Stimulated activated CD4-positive, alpha-beta T cell treated with anti-CD3 and anti-CD28 coated beads, Interleukin-15, amount 100 ng/mL, for 1 hour (primary cell): ENCODE measurements at places on chromosomes 6 and 20.

- DNase-seq: no peak
These were observed 224.7 kb downstream of the PLCB1 start for GRCh38 chr20:8356806-8357205.

DNA sequence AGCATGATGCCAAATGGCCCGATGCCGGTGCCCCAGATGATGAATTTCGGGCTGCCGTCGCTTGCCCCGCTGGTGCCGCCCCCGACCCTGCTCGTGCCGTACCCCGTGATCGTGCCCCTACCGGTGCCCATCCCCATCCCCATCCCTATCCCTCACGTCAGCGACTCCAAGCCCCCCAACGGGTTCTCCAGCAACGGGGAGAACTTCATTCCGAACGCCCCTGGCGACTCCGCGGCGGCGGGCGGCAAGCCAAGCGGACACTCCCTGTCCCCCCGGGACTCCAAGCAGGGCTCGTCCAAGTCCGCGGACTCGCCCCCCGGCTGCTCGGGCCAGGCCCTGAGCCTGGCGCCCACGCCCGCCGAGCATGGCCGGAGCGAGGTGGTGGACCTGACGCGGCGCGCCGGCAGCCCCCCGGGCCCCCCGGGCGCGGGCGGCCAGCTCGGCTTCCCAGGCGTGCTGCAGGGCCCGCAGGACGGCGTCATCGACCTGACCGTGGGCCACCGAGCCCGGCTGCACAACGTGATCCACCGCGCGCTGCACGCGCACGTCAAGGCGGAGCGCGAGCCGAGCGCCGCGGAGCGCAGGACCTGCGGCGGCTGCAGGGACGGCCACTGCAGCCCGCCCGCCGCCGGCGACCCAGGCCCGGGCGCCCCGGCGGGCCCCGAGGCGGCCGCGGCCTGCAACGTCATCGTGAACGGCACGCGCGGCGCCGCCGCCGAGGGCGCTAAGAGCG lies 144.6 kb downstream of the SOBP start:
- no peak for DNase-seq

GRCh38 chr6:86963352-86963751 lies 26.0 kb downstream of the HTR1E start:
- no peak for DNase-seq

DNA sequence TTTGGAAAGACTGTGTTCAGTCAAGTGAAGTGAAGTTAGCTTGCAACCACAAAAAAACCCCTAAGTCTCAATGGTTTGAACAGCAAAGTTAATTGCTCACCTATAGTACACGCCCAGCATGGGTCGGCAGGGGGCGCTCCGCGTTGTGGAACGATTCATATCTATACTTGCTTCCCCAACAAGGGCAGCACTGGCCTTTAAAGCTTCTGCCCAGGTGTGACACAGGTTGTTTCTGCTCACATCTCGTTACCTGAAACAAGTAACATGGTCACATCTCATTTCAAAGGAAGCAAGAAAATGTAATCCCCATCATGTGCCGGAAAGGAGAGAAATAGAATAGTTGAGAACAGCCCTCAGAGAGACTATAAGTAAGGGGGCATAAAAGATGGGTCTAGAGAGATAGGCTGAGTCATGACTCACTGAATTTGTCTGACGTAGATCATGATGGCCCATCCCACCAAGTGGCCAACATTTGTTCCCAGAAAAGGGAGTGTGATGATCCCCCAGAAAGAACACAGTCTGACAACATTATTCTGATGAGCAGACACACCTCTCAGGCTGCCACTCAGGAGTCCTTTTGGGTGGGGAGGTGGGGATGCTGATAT lies 29.0 kb downstream of the HNF4A start:
- DNase-seq: peak; percentile 60

DNA sequence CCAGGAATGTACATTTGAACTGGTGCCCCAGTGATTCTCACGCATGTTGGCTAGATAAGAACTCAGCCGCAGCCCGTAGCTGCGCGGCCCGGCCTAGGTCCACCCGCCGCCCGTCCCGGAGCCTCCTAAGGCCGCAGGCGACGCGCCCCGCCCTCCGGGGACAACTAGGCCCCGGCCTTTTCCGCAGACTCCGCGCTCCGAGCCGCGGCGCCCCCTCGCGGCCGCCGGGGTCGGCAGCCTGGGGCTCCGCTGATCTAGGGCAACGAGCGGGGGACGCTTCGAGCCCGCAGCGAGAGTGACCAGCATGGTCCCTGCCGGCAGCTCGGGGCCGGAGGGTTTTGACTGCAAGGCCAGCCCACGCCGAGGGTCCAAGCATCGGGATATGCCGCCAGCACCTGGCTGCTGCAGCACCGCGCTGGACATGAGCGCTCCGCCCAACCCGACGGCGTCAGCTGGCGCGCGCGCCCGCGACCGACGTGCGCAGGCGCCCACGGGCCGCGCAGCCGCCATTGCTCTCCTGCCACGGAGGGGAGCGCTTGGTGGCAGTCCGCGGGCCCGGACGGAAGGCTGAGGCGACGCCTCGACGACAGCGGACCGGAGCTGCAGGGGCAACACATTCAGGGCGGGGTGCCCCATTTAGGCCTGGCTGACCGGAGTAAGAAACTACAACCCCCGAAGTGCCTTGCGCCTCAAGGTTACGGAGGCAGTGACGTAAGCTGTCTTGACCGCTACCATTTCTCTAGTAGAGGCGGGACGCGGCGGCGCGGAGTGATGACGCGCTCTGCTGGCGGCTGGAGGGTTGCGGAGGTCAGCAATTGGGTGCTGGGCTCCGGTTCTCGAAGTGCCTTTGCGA lies at the start of gene AP5S1:
AP5S1 (plus strand) TSS at position 500 of the 853 bp plus-strand sequence. CDS start 1,571 bp downstream, outside the sequence.
- DNase-seq: peak; percentile 80

- no peak for DNase-seq
These were observed 53.9 kb downstream of the GTF2H5 start for GRCh38 chr6:158222066-158222465.

DNA sequence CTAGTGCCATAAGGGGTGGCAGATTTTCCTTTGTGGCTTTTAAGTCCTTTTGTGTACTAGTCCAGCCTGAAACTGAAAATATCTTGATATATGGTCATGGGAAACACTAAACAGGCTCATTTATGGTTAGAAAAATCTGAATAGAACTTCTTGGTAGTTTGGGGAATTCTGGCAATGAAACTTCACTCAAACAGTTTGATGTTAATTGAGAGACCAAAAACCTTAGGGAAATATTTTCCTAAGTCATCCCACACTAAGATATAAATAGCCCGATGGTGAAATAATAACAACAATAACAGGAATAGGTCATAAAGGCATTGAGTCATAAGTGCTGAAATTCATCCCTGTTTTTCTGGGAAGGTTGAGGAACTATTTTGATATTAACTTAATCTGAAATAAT lies 146.2 kb upstream of the SMLR1 start:
- DNase-seq: no peak

DNA sequence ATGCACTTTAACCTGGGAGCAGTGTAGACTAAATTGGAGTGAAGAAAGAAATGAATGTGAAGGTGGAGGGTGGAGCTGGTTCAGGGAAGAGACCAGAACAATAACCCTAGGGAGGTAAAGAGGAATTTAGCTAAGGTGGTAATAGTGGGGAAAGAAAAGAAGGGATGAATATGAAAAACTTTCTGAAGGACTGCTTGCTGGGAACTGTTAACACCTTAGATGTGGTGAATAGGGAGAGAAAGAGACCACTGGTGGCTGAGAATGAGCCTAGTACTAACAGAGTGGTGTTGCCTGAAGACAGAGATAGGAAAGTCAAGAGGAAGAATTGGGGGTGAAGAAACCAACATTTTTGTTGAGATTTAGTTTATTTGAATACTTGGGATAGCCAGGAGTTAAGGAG lies 78.4 kb upstream of the HS3ST5 start:
- DNase-seq: no peak

DNA sequence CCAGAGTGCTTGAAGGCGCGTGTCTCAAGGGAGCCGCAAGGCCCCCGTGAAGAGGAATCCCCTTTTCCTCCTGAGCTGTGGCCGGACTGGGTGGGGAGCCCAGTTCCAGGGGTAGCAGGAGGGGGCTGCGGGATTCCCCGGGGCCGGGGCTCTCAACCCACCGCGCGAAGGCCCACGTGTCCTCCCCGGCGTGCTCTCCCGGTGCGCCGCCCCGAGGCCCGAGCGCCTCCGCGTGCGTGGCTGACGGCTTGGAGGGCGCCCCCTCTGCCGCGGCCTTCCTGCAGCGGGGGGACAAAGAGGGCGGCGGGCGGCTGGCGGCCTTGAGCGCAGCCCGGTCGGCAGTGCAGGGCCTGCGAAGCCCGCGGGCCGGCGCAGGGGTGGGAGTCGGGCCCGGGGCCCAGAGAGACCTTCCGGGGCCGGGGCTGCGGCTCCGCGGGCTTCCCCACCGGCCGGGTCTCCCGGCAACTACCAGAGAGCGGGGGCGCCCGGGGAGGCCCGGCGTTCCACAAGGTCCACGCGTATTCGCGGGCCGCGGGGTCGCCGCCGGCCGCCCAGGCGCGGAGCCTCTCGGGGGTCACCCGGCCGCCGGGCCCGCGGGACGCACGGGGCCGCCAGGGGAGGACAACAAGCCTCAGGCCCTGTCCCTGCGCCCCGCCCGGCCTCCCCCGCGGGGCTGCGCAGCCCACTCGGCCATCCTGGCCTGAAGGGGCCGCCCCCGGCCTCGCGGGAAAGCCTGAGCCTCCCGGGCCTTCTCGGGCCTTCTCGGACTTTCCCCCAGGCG lies at the start of gene FAM217A:
FAM217A (minus strand) TSS at position 447 of the 781 bp plus-strand sequence. CDS start 1,723 bp downstream, outside the sequence.
- no peak for DNase-seq

DNA sequence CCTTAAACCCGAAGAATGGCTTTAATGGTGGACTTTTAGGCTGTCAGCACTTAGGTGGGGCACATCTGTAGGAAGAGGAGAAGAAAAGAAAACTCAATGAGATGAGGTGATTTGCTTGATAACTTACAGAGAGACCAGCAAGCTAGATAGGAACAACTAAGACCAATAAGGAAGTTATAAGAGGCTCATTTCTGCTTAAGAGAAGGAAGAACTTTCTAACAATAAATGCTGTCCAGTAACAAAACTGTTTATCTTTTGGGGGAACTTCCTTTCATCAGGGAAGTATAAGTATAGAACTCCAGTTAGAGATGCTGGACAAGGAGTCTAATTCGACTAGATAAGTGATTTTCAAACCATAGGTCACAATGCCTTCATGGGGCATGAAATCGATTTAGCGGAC lies 107.2 kb upstream of the SIRPA start:
- no peak for DNase-seq

DNA sequence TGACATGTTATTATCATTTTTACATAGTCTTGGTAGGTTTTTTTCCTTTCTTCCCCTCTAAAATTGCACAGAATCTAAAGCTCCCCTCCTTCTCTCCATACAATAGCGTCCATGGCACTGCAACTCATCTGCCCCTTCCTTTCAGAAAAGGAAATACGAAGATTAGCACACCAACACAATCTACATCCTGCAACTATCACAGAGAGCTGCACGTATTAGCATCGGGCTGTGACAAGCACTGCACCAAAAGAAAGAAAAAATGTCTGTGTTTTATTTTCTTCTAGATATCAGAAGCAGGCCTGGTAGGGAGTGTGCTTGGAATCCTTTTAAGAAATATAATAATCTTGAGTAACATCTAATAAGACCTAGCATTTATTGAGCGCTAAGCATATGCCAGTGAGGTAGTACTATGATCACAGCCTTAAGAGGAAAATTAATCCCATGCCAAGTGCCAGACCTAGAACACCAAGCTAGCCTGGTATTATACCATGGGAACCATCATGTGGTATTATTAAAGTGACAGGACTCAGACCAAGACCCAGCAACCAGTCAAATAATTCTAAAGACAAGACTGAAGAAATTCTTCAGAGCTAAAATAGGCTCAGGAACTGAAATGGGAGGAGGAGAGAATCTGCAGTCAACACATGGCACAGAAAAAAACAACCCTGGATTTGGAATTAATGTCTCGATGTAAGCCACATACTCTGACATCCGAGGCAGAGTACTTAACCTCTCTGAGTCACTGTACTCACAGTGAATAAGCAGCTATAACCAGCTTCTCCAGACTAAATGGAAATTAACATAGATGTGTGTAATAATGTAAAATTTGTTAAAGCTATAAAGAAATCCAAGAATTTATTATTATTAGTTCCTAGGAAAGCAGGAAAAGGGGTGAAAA lies 124.3 kb downstream of the IPCEF1 start:
- DNase-seq: no peak

DNA sequence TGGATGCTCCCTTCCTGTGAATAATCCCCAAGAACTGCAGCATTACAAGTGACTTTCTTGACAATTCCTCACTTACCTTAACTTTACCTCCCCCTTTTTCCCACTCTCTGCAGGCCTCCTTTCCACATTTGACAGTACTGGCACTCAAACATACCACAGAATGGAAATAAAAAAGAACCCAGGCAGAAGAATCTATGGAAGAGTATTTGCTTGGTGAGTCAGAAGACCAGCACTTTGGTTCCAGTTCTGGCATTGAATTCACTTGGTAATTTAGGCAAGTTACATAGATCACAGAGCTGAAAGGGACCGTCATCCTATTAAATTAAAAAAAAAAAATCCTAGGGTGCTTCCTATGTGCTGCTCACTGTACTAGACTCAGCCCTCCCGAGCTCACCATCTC lies 55.0 kb downstream of the BTBD9 start:
- DNase-seq: no peak

GRCh38 chr20:48843057-48843806 lies 15.4 kb upstream of the PREX1 start:
- DNase-seq: no peak

DNA sequence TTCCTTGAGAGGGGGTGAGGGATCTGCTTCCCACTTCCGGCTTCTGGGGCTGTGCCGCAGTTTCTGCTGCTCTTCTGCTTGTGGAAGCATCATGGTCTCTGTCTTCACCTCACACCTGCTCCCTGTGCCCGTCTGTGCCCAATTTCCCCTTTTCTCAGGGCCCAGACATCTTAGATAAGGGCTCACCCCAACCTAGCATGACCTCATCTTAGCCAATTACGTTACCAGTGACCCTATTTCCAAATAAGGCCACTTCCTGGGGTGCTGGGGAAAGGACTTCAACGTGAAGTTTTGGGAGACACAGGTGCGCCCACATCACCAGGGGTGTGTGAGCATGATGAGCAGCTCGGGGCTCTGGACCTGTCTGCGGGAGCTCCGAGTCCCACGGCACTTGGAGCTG lies 20.7 kb upstream of the RBBP8NL start:
- no peak for DNase-seq

DNA sequence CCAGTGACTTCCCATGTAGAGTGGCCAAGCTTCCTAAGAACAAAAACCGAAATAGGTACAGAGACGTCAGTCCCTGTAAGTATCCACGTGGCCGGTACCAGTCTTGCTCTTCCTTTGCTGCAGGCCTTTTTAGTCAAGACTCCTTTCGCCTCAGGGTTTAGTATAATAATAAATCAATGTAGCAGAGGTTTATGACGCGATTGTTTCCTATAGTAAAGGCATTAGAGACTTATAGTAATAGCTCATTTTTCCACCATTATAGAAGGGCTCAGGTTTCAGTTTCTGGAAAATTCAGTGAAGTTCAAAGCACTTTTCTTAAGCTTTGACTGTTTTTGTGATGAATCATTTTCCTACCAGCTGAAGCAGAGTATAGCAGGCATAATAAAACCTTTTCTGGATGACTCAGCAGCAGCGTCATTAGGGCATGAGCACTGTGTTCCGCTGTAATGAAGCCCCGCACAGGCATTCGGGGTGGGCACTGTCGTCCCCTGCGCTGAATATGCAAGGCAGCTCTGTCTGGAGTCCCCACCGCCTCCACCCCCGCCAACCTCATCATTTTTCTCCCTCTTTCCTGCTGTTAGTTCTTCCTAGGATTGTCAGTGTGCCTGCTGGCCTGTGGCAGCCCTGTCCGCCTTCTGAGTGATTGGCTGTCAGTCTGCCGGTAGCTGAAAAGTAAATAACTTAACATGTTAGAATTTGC lies 51.3 kb downstream of the PTPN1 start:
- DNase-seq: peak; percentile 31

- DNase-seq: no peak
These were observed 36.3 kb downstream of the AHI1 start for GRCh38 chr6:135461208-135461607.

GRCh38 chr6:131101911-131102680 lies 33.2 kb upstream of the AKAP7 start:
- no peak for DNase-seq
